ENCODE measurements at places on chromosomes 7 and 10. TPM values are rescaled to one million over a fixed set of nuclear protein-coding genes. Genes with fewer than 3 reads are reported as not detected.
A peak's percentile ranks its signal among the peaks of the same experiment; 100 is the strongest.

The PLCE1 gene
- total RNA-seq = 13.5 TPM

The SLC13A1 gene
- total RNA-seq = not detected

The GTF2IRD1 gene
- 30.2 TPM for total RNA-seq

The CALHM1 gene
- total RNA-seq = not detected

The OPALIN gene
- not detected for total RNA-seq

The C10orf53 gene
- total RNA-seq = not detected

The COL13A1 gene
- total RNA-seq = 1.2 TPM

The TFEC gene
- total RNA-seq = 5.8 TPM

DNA sequence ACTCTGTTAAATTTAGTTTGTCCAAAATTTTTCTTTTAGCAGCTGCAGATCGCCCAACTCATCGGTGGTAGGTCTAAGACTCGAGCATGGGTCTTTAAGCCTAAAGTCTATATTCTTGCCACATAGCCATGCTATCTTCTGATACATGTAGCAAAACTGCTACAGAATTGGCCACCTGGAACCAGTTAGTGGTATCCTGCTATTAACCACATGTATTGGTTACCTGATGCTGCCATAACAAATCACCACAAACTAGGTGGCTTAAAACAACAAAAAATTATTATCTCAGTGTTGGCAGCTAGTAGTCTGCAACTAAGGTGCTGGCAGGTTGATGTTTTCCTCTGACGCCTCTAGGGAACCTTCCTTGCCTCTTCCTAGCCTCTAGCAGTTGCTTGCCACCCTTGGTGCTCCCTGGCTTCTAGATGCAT, 96.7 kb upstream of the PIK3CG start:
- ATAC-seq = no peak

- ATAC-seq = no peak
These were observed 227.2 kb downstream of the CUX1 start for GRCh38 chr7:102044641-102044983.

DNA sequence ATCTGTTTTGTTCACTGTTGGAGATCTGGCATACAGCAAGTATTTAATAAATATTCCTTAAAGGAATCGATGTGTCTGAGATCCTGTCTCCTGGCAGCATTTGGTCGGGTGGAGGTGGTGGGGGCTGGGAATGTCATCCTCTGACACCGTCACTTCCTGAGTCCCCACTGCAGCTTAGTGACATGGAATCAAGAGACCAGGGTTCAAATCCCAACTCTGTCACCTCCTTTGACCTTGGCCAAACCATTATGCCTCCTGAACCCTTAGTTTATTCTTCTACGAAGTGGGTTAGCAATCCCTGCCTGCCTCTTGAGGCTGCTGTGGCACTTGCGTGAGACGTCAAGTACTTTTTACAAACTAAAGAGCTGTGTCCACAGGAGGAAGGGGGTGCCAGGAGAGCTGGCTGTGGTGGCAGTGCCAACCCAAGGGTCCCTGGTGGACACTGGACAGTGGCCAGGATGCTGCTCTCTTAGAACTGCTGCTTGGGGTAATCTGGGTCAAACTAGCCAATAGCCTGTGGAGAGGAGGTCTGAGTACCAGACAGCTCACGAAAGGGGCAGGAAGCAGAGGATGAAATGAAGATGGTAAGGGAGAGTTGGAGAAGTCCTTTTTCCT, 8.0 kb upstream of the ZMIZ1 start:
- no peak for ATAC-seq

DNA sequence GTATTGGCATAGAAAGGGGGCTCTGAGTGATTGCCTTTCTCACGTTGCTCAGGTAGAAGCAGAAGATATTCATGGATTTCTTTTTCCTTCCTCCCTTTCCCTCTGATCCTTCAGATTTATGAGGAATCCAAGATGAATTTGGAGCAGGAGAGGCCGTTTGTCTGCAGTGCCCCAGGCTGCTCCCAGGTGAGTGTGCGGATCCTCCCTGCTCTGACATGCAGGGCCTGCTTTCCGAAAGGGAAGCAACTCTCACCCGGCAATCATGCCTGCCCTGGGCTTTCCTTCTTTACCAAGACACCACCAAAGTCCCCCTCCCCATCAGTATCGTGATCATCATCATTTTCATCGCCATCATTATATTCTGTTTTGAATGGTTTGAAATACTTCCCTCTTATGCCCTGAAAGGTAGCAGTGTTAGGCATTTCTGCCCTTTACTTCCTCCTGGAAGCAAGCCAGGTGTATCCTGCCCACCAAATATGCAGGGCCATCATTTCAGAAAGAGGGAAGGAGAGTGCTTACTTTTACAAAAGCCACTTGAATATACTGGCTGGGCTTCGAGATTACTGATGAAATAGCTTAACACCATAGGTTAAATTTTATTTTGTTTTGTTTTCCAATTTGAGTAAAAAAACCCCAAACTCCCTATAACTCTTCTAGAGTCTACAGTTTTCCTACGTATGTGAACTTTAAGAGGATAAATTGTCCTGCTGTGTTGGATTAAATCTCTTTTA, 75.9 kb downstream of the CREB5 start:
- ATAC-seq = no peak

DNA sequence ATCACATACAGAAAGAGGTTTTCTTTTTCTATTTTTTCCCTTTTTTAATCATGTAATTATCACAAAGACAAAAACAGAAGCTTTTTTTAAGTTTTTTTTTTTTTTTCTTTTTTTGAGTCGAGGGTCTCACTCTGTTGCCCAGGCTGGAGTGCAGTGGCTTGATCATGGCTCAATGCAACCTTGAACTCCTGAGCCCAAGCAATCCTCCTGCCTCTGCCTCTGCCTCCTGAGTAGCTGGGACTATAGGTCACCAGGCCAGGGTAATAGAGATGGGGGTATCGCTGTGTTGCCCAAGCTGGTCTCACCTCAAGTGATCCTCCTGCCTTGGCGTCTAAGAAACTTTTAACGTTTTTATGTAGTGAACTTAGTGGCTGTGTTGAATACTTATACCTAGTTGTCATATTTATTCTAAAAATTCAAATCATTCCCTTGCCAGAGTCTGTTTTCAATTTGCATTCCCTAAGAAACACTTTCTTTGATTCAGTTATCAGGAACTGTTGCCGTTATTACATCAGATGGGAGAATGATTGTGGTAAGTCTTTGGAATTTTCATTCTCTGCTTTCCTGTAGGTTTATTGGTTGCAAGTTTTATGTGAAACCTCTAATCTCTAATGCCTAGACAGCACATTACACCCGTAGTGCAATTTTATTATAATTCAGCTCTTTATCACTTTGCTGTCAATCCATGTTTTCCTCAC, 1.3 kb downstream of the LSM8 start:
- ATAC-seq = no peak

GRCh38 chr10:21263263-21263803, 262.1 kb downstream of the SKIDA1 start:
- ATAC-seq = no peak

DNA sequence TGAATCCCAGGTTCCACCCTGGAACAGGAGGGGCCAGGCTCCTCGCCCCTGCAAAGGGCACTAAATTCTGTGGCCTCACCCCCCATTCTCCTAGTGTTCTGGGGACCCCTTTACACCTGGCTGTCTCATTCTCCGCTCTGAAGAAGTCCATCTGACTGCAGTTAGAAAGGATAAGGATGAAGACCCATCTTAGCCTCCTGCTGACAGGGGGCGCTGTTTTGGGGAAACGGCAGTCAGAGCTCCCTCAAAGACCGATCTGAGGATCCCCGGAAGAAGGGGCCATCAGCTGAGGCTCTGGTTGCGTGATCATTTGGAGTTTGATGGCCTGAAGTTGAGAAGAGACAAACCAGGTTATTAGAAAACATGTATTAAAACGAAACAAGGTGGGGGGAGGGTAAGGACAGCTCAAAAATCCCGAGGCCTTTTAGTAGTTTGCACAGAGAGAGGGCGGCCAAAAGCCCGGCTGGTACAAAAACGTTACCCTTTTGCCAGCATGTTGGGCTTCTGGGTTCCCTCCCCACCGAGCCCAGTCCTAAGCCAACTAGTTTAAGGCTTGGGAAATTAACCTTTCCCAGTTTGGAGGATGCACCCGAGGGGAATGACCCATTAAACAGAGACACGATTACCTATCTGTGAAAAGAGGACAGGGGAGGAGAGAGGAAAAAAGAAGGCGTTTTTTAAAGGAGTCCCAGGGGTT, 102.8 kb downstream of the CHN2 start:
- ATAC-seq = no peak

- no peak for ATAC-seq
These were observed 355.0 kb downstream of the DNAJB6 start for GRCh38 chr7:157691586-157692459.

DNA sequence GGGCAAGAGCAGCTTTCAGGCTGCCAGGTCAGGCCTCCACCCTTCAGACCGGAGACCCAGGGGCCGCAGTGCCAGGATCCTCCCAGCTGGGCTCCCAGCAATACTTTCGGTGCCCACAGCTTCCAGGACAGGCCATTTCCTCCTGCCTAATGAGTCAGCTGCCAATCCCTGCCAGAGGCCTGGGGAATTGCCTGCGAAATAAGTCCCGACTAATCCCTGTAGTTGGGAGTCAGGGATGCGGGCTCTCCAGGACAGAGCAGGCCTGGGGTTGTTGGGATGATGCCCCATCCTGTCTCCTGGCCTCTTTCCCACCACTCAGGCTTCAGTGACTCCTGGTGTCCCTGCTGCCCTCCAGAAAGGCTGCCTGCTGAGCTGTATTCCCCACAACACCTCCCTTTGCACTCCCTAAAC, 143.5 kb upstream of the UNC5B start:
- ATAC-seq = no peak

DNA sequence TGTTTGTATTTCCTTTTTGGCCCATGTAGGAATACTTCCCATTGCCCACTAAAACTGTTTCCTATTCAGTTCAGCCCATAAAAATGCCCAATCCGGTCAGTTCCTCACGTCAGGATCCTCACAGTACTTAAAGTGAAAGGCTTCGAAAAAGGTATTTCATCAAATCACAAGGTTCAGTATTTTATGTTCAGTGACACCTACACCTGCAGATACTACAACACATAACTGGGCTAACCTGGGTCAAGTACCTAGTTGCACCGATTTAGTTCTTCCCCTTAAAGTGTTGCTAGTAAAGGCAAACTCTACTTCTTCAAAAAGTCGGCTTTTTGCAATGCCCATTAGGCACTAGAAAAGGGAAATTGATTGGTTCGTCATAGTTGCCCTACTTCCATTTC, 1.1 kb downstream of the SNX13 start:
- ATAC-seq = no peak

GRCh38 chr7:66304536-66304935, 99.4 kb downstream of the TPST1 start:
- no peak for ATAC-seq

GRCh38 chr10:115856580-115856979, 416.4 kb downstream of the GFRA1 start:
- no peak for ATAC-seq

- no peak for ATAC-seq
These were observed 256.1 kb downstream of the COBL start for GRCh38 chr7:51060536-51060935.

DNA sequence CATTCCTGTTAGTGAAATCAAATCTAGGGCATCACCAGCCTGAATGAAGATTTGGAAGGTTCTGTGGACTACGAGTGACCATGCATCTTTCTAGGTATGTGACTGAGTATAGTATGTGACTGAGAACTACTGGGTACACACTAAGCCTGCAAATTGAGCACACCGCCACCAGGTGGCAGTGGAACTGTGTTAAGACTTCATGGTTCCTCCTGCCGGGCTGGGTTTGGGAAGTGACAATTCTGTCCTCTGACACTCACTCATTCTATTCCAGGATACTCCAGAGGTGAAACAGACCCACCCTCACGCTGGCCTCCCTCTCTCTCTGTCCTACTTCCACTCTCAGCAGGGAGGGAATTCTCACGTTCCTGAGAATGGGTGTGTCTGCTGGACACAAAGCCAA, 84.0 kb upstream of the TMEM248 start:
- no peak for ATAC-seq

GRCh38 chr7:92141161-92141560, 6.9 kb upstream of the CYP51A1 start:
- ATAC-seq = no peak

GRCh38 chr7:35695987-35696386, 1.1 kb upstream of the HERPUD2 start:
- no peak for ATAC-seq

DNA sequence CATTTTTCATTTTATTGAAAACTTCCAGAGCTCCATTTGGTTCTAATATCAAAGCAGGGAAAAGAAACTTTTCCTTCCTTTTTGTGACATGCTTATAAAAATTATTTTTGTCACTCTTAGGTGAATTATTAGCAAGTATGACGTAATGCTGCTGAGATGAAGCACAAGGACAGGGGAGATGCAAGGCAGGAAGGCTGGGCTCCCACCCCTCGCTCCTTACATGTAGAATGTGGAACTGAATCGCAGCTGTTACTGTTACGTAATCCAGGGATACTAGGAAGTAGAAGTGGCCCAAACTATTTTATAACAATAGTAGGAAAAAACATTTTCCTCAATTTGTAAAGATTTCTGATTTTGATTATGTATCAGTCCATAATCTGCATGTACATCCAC, 17.1 kb upstream of the GTPBP4 start:
- peak; percentile 73 for ATAC-seq

GRCh38 chr7:29146057-29146706, at the start of gene CPVL:
Gene CPVL (minus strand): TSS chr7:29146537. CDS start chr7:29121061, 25,476 bp downstream.
- peak; percentile 78 for ATAC-seq

- ATAC-seq = no peak
These were observed 33.7 kb downstream of the CAMK1D start for GRCh38 chr10:12382956-12383531.

GRCh38 chr7:121591926-121592325, 195.8 kb upstream of the FAM3C start:
- no peak for ATAC-seq

GRCh38 chr7:880450-880849, 4.1 kb downstream of the GET4 start:
- ATAC-seq = no peak

DNA sequence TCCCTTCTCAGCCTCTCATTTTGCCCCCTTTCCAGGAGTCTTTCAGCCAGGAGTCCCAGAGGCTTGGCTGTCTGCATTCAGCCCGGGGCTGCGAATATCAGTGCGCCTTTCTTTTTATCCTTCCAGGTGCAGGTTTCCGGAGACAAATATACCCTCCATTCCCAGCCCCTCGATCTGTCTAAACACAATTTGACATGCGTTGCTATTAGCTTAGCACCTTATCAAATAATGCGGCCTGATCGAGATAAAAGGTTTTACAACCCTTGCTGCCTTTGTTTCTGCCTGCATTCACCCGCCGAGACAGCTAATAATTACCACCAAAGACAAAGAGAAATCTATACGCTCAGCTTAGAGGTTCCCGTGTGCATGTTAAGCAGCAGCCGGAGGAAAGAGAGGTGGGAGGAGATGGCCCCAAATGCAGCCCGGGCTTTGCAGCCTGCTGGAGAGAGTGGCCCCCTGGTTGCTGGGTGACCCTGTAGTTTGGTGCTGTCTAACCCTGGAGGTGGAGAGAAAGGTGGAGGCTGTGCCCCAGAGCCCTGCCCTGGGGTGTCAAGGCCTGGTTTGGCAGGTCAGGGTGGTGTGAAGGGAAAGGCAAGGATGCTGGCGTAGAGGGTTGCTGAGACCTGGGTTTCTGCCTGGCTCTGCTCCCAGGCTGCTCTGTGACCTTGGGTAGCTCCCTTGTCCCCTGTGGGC, 185.3 kb downstream of the RPS24 start:
- no peak for ATAC-seq

Data from gastroesophageal sphincter (tissue), 4 donors.